ENCODE measurements at places on chromosomes 5 and 9.

DNA sequence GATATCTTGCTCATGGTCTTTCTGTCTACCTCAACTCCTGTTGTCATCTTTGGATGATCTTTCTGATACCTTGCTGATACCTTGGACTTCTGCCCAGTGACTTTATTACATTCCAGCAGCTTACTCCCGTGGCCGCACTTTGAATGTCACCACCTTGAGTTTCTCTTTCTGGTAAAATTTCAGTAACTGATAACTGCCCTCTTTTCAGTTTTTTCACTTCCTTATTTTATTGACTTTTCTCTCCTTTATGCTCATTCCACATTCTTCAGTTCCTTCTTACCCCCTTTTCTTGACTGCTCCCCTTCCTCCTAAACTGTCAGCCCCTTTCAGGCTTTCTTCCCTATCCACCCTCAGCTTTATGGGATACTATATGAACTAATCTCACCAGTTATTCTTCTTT is 7.0 kb upstream of the FBXO4 start:
- DNase-seq = no peak

- no peak for DNase-seq
Observed at GRCh38 chr5:66364186-66364585, 220.1 kb downstream of the SREK1 start.

- no peak for DNase-seq
Observed at GRCh38 chr9:15529566-15530324, 19.0 kb upstream of the PSIP1 start.

DNA sequence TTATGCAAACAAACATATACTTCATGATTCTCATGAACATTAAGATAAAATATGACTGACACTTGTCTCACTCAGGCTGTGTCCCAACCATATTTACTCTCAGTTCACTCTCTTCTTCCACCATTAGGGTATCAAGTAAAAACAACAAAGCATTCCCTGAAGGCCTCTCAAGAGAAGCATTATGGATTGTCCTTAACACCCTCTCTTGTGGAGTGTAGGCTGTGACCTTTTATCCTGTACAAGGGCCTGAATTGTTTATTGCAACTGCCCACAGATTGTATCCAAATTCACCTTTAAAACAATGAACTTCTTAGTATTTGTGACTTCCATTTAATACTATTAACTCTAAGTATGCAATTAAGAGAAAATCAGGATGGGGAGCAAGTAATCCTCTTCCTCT is 78.1 kb downstream of the RICTOR start:
- no peak for DNase-seq

DNA sequence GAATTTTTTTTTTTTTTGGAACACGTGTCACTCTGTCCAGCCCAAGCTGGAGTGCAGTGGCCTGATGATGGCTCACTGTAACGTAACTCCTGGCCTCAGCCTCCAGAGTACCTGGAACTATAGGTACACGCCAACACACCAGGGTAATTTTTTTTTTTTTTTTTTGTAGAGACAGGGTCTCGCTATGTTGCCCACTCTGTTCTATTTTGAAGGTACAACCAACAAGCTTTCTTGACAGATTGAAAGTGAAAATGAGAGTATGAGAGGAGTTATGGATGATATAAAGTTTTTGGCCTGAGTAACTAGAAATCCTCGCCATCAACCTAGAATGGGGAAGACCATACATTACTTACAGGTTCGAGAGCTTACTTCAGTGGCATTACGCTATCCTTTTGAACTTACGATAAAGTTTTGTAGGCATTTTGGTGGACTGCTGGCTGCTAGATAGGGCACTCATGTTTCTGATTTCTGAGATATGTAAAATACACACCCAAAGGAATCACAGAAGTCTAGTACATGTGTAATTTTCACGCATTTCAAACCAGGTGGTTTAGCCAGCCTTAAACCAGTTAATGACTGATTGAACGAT is 806 bp upstream of the CDC42SE2 start:
- no peak for DNase-seq

- DNase-seq = no peak
Observed at GRCh38 chr5:1133510-1134201, 21.8 kb upstream of the SLC12A7 start.

GRCh38 chr5:65150599-65151304 is 331.0 kb downstream of the ADAMTS6 start:
- DNase-seq = no peak

- DNase-seq = no peak
Observed at GRCh38 chr9:130382096-130382495, 62.7 kb upstream of the ASS1 start.

DNA sequence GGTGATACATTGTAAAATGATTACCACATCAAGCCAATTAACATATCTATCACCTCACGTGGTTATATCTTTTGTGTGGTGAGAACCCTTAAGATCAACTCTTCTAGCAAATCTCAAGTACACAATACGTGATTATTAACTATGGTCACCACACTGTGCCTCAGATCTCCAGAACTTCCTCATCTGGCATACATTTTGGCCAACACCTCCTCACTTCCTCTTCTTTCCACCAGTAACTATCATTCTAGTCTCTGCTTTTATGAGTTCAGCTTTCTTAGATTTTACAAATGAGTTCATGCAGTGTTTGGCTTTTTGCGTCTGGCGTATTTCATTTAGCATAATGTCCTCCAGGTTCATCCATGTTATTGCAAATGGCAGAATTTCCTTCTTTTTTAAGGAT is 35.8 kb downstream of the PRKACG start:
- DNase-seq = no peak

DNA sequence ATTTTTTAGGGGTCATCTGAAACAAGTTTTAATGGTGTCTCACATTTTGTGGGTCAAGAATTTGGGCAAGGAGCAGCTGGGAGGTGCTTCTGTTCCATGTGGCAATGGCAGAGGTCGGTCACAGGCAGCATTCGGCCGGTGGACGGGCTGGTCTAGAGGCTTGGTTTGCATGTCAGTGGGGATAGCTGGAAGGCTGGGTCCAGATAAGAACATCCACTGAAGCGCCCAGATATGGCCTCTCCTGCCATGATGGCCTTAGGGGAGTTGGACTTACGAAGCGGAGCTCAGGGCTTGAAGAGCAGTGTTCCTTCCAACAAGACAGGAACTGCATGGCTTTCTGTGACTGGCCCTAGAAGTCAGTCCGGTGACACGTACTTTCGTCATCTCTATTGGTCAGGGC is 30.3 kb downstream of the LHFPL2 start:
- DNase-seq = no peak

DNA sequence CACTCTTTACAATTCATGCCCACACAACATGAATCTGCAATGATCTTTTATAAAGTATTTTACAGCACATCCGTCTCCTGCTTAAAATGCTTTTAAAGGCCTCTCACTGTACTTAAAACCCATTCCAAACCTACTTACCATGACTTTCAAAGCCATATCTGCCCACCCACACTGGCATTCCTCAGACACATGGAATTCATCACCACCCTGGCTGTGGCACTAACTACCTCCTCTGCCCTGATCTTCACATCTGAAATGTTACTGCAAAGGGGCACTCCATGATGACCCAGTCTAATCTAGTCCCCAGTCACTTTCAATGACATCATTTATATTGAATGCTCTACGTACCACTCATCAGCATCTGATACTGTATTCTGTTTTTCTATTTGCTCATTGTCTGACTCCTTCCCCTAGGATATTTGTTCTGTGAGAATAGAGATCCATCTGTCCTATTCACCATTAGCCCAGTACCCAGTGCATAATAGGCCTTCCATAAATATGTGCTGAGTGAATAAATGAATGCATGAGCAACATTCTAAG is 193.2 kb upstream of the KIF2A start:
- no peak for DNase-seq

DNA sequence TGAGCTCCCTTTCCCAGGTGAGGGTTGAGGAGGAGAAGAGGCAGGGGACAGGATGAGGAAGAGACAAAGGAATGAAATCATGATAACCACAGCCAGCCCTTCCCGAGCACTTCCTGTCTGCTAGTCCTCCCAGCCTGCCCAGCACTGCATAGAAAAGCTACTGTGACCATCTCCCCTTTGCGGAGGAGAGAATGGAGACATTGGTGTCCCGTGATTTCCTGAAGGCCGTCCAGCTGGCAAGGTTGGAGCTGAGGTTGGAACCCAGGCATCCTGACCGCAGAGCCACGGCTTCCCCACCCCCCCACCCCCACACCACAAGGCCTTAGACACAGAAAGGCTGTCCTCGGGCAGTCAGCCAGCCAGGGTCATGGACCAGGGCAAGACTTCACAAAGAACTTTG is 131.1 kb upstream of the ICE1 start:
- DNase-seq = no peak

GRCh38 chr9:87238545-87238944 is 259.1 kb upstream of the DAPK1 start:
- no peak for DNase-seq

DNA sequence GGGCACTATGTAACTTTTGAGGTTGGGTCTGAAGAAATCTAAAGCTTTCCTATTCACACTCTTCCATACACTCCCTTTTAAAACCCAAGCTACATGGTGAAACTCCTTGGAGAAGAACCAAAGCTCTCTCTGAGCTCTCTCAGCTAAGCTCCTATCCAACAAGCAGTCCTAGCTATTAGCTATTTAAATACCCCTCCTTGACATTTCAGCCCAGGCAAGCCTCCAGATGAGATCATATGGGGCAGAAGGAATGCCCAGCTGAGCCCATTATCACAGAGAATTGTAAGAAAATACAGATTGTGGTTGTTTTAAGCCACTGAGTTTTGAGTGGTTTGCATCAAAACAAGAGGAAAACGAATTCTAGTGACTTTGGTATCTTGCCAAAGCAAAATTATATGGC is 15.2 kb downstream of the HSPB3 start:
- DNase-seq = no peak

DNA sequence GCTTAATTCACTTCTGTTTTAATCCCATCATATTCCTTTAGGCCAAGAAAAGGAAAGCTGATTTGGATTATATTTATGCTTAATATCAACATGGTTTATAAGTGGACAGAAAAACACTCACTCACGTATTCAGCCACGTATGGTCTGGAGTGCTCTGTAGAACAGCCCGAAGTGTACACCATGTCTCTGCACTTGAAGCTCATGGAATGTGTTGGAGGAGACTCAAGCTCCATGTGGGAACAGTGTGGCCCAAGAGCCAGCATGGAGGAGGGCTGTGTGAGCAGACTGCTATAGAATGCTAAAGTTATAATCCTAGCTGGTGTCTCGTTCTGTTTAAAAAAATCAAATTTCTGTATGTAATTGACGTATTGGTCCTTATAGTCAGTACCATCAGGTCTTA is 32.9 kb downstream of the OTULINL start:
- DNase-seq = no peak

DNA sequence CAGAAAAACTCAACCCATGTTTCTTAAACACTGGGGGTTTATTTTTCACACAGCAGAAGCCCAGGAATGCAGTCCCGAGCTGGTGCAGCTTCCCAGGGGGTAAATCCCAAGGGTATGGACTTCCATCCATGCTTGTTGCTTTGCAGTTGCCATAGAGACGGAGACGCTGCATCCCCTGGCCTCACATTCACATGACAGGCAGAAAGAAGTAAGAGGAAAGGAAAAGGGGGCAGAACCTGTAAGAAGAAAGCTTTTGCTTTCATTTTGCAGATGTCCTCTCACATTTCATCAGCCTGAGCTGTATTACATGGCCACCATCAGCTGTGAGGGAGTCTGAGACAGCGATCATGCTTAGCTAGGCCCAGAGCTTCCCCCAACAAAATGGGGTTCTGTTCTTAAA is 321.0 kb downstream of the AGTPBP1 start:
- no peak for DNase-seq

DNA sequence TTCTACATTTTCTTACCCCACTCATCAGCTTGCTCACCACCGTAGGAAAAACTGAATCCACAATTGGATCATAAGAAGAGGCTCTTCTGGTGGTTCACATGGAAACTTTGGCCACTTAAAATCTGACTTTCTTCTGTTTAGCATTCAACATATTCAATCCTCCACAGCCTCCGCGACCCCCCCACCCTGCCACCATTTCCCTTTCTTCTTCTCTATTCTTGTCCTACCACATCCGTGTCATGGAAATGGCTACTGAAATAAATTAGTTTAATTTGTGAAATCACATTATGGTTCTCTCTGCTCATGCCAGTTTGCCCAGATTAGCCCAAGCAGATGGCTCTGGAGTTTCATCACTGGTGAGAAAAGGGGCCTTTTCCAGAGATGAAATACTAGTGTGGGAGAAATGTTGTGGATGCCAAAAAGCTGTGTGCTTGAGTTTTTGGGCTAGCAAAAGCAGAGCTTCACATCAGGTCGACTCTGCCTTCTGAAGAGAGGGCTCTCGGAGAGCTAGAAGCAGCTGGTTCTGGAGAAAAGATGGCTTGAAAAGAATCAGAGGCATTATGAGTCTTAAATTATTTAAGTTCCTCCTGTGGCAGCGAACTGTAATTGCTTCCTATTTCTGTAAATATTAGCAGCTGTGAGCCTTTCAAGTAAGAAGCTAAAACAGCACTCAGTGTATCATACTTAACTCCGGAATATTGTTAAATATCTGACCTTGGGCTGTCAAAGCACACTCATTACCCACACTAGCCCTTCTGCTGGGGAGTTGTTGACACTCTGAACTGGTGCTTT is 107.1 kb downstream of the MAT2B start:
- no peak for DNase-seq

DNA sequence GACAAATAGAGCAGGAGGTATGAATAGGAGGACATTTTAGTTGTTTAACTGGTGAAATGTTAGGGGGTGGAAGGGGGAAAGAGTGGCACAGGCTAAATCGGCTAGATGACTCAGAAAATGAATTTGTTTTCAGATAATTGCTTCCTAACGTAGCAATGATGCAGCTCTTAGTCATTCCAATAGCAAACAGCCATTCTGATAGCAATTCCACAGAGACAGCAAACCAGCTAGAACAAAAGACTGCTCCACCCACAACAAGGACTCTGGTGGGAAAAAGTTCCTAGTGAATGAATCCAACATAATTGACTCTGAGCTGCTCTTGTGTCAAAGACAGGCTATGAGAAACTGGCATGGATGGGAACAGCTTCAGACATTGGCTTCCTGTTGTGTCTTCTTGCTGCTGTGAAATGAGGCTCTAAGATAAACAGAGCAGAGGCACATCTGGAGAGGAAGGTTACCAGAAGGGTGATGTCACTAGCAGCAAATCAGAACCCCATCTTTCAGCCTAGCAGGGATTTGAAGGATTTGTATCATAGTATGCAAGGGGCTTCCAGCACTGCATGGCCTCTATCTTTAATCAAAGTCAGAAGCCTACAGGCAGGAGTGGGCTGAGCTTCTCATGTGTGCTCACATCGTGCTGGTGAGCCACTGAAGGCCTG is 28.1 kb upstream of the F2RL1 start:
- peak; percentile 27 for DNase-seq
